ENCODE measurements at places on chromosomes 12 and 14. TPM values are rescaled to one million over a fixed set of nuclear protein-coding genes. Genes with fewer than 3 reads are reported as not detected.

DNA sequence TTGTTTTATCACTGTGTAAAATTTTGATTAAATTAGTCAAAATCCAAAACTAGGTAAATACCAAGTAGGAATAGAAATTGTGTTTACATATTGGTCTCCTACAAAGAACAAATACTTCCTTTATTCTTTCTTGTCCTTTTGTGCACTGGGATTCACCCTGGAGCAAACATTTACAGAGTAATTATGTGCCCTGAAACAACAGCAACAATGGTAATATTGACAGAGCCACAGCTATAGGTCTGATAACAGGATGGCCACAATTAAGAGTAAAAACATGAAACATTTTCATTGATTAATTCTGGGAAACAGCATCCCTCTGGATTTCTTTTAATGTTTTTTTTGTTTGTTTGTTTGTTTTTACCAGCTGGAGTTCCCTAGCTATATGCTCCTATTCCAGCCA is 61.2 kb downstream of the SLC38A6 start:
- no peak for DNase-seq

- DNase-seq = no peak
Observed at GRCh38 chr14:36665887-36666415, 4.3 kb downstream of the PAX9 start.

Gene SSTR1
- 1.2 TPM for total RNA-seq

Gene GSC
- total RNA-seq = 1.7 TPM

GRCh38 chr12:62537551-62537950 is 70.9 kb downstream of the MON2 start:
- DNase-seq = no peak

- DNase-seq = no peak
Observed at GRCh38 chr12:95789126-95790032, 1.2 kb downstream of the NTN4 start.

- DNase-seq = no peak
Observed at GRCh38 chr12:15858353-15858752, 23.8 kb upstream of the STRAP start.

- no peak for DNase-seq
Observed at GRCh38 chr14:71666571-71667145, 265.6 kb upstream of the RGS6 start.

- DNase-seq = no peak
Observed at GRCh38 chr12:46472893-46473633, 100.5 kb upstream of the SLC38A2 start.

DNA sequence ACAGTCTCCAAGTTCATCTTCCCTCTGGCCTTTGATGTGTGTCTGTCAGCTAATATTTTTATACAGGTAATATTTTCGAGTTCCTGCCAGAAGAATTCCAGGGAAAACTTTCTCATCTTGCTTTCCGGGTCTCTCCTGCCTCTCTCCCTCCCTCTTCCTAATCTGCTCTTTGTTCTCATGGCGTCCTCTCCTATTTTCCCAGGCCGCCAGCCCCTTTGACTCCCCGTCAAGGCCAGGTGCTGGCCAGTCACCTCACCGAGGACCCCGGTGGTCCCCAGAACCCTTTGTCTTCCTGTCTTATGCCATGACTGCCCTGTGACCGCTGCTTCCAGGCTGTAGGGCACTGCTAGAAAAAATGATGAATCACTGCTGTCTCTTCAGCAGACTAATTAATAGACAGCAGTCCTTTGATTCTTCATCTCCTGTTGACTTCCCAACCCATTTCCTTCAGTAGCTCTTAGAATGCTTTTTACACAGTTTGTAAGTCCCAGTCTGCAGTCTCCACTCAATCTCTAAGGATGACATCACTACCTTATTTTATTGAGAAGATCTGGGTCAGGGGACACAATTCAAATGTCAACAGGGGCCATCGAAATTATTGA is 40.7 kb downstream of the PPFIBP1 start:
- DNase-seq = no peak

Gene TRIP11
- 27.0 TPM for total RNA-seq

Gene PLEKHD1
- total RNA-seq = not detected

Gene KRT72
- not detected for total RNA-seq

DNA sequence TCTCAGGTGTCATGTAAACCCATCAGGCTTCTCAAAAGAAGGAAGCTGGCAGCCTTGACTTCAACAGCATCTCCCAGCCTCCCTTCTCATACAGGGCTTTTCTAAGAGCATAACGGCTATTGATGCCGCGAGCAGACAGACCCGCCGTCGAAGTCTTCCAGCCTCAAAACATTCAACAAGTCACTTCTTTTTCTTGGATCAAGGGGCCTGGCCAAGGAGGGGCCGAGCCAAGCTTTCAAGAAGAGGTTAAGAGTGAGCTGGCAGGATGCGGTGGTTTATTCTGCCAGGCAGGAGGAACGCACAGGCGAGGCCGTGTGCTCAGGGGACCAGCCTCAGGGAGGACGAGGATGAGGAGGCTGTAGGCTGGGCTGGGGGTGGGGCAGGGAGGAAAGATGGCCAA is 102.9 kb upstream of the RFLNA start:
- no peak for DNase-seq

- DNase-seq = no peak
Observed at GRCh38 chr12:39736406-39736805, 116.8 kb upstream of the ABCD2 start.

DNA sequence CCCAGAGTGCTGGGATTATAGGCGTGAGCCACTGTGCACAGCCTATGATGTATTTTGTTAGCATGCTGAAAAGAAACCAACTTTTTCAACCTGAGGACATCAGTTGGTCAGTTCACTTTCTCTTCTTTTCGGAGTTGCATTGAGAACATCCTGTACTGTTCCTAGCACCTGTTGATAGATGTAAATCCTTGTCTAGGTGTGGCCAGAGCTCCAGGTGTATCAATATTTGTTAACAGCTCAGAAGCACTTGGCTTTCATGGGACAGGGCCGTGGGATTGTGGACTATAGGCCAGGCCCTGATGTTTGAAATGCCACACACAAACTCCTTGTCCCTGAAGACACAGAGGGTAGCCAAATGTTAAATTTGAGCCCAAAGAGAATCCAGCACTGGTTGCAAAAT is 14.9 kb downstream of the HCAR2 start:
- no peak for DNase-seq

- DNase-seq = no peak
Observed at GRCh38 chr14:81384900-81385299, 15.2 kb downstream of the STON2 start.

- DNase-seq = no peak
Observed at GRCh38 chr14:20512177-20512905, 7.0 kb downstream of the RNASE10 start.

Gene NINJ2
- total RNA-seq = 23.8 TPM

DNA sequence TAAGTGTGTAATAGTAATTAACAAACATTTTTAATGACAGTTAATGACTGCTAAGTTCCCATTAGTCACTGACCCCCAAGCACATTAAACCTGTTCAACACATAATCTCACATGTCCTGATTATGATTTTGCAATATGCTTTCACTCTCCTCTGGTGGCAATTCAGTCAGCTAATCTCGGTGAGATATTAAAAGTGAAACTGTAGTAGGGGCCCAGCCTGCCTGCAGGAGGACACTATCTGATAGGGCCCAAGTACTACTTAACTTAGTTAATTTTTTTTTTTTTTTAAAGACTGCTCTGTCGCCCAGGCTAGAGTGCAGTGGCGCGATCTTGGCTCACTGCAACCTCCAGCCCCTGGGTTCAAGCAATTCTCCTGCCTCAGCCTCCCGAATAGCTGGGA is 48.8 kb downstream of the CIT start:
- no peak for DNase-seq

Gene VRTN
- total RNA-seq = not detected

- DNase-seq = no peak
Observed at GRCh38 chr12:31369712-31370521, 44.0 kb upstream of the SINHCAF start.

Gene TESPA1
- total RNA-seq = 2.5 TPM

- no peak for DNase-seq
Observed at GRCh38 chr14:105999361-106000028, 473.1 kb downstream of the TMEM121 start.

Gene TAS2R7
- total RNA-seq = not detected

- no peak for DNase-seq
Observed at GRCh38 chr12:42172441-42173210, 28.0 kb upstream of the GXYLT1 start.

- DNase-seq = no peak
Observed at GRCh38 chr14:104773505-104774452, 20.8 kb downstream of the SIVA1 start.

GRCh38 chr12:126114441-126114840 is 1049.2 kb downstream of the AACS start:
- DNase-seq = no peak

Gene GNB3
- 5.2 TPM for total RNA-seq

DNA sequence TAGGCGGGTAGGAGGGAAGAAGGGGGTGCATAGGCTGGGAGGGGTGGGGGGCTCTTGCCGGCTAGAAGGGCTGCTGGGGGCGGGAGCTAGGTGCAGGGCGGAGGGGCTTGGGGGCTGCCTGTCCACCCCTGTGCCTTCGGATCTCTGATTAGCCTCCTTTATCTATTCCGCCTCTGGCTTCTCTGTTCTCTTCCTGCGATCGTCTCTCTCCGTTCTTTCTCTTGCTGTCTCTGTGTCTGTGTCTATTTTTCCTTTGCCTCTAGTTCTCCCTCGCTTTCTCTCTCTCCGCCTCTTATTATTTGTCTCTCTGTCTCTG is 166.7 kb upstream of the LHX5 start:
- no peak for DNase-seq

GRCh38 chr12:12774791-12775190 is 10.7 kb upstream of the APOLD1 start:
- DNase-seq = no peak

- DNase-seq = no peak
Observed at GRCh38 chr12:119019166-119019565, 37.8 kb downstream of the SRRM4 start.

DNA sequence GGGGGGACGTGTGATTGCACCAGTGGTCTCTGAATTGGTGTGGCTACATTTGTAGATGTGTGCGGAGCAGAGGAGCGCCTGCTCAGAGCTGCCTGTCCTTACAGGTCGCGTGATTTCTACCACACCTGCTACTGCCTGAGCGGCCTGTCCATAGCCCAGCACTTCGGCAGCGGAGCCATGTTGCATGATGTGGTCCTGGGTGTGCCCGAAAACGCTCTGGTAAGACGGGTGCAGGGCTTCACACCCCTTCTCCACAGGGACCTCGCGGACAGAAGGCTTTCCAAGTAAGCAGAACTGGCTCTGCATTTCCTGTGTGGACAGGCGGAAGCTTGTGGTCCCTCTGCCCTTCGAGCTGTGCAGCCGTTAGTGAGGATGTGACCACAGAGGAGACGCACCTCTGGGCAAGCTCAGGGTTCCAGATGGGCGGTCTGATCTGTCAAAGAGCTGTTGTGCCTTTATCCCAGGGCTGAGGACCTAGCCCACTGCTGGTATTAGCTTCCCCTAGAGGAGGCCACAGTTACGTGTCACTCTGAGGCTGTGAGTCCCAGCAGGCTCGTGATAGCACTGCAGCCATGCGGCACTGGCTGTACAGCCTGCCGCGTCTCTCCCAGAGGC is 47.7 kb downstream of the MAX start:
- no peak for DNase-seq

DNA sequence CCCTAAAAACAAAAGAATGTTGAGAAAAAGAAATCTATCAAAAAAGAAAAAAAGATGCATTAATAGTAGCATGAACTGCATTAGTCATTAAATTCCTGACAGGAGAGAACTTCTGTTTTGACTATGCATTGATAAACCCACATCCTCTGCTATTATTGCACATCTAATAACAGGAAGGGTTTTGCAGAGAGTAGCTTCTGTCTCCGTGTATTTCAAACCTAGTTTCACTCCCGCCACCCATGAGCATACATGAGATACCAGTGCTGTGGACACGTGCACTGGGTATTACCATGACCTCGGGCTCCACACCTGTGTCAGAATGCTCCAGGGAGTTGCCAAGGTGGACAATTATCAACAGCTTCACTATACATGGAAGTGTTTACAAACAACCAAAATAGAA is 449.1 kb upstream of the SOX5 start:
- no peak for DNase-seq

GRCh38 chr12:75177997-75178396 is 31.6 kb downstream of the KCNC2 start:
- no peak for DNase-seq

DNA sequence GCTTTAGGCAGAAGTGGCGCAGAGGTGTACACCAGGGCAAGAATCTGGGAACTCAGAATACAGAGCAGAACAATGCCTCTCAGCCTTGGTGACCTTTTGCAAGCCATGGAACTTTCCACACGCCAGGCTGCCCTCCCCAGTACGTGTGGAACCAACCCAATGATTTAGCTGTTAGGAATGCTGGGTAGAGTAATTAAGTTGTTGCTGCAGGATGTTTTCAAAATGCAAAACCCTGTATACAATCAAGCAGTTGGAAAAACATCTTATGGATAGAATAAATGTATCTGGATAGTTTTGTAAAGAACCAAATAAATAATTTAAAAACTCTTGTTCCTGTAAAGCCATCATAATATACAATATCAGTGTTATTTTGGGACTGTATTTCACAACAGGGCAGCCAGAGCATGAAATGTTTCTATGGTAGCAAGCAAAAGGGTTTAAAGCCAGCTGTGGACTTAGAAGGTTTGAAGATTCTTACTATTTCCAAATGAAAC is 19.4 kb downstream of the PPP1R36 start:
- no peak for DNase-seq

Gene OTX2
- not detected for total RNA-seq

Gene IL26
- total RNA-seq = not detected

GRCh38 chr12:47881826-47882427 is 22.9 kb downstream of the VDR start:
- no peak for DNase-seq

DNA sequence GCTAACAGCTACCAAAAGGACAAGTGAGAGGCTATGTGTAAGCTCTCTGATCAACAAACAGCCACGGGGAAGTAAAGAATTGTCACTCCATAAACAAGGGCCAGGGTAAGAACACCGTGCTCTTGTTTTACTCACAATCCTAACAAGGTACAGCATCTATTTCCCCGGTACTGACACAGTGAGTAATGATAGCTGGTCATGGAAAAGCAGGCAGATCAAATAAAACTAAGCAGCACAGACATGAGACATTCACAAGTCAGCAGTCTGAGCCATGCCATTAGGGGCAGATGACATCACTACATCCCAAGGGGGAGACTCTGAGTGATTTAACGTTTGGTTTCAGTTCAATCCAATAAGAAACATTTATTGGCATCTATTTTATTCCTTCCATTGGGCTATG is 54.4 kb downstream of the ARL6IP4 start:
- no peak for DNase-seq

DNA sequence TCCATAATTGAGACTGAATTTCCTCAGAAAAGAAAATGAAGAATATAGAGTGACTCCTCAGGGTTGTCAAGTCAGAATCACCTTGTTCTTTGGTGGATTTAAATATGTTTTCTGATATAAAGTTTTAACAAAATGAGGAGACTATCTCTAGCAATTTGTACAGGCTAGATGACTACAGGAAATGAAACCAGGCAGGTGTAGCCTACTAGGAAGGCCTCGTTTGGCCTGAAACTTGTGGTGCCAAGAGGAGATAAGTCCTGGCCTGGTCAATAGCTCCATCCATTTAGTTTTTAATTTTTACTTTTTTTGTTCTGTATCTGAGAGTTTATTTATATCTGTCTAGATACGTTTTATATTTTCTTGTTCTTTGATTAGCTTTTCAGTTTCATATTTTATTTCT is 41.5 kb downstream of the SNAPC1 start:
- no peak for DNase-seq

GRCh38 chr14:50062438-50063085 is 53.8 kb downstream of the VCPKMT start:
- DNase-seq = no peak

All from vagina (tissue), 2 donors.